ENCODE measurements at places on chromosomes 12 and 14.

DNA sequence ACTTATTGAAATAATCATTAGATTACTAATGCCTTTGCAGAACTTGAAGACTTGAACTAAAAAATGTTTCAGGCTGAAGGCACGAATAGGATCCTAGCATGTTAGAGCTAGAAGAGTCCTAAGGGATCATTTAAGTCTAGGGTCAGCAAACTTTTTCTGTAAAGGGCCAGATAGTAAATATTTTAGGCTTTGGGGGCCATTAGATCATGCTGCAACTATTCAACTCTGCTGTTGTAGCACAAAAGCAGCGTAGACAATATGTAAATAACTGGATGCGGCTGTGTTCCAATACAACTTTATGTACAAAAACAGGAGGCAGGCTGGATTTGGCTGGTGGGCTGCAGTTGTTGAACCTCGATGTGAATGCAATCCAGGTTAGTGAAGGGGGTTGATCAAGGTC is 221.7 kb downstream of the ATP23 start:
- no peak for DNase-seq

GRCh38 chr12:12319451-12320183 is 30.4 kb downstream of the MANSC1 start:
- DNase-seq = no peak

DNA sequence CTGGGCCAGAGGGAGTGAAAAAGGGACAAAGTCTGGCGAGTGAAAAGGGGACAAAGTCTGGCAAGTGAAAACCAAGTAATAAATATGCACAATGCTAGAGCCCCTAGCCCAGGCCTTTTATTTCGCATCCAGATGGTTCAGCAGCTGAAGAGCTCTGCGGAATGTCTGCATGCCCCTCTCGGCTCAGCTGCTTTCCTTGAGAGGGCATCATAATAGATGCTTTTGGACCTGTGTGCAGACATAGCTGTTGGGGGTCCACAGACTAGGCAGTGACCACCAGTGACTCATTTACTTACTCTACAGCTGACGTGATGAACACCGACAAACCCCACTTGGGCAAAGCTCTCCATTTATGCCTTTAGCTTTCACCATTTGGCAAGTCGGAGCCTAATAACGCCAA is 4.3 kb downstream of the NIN start:
- no peak for DNase-seq

- no peak for DNase-seq
Observed at GRCh38 chr14:96067985-96068930, 29.1 kb downstream of the C14orf132 start.

DNA sequence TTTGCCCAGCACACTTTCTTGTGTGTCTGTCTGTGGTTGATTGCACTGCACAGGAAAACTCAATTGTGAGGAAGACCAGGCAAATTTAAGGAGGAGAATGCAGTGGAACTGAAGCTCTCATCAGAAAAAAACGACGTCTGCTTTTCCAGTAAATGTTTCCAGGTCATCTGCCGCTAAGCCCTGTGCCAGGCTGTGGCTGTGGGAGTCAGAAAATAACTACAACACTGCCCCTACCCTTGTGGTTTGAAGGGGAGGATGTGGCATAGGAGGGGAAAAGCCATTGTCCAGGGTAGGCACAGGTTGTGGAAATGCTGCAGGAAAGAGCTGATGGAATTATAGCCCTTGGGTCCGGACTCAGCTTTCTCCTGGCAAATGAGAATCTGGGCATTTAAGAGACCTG is 259.7 kb upstream of the TMEM132C start:
- no peak for DNase-seq

- no peak for DNase-seq
Observed at GRCh38 chr12:11805043-11805442, 155.6 kb downstream of the ETV6 start.

DNA sequence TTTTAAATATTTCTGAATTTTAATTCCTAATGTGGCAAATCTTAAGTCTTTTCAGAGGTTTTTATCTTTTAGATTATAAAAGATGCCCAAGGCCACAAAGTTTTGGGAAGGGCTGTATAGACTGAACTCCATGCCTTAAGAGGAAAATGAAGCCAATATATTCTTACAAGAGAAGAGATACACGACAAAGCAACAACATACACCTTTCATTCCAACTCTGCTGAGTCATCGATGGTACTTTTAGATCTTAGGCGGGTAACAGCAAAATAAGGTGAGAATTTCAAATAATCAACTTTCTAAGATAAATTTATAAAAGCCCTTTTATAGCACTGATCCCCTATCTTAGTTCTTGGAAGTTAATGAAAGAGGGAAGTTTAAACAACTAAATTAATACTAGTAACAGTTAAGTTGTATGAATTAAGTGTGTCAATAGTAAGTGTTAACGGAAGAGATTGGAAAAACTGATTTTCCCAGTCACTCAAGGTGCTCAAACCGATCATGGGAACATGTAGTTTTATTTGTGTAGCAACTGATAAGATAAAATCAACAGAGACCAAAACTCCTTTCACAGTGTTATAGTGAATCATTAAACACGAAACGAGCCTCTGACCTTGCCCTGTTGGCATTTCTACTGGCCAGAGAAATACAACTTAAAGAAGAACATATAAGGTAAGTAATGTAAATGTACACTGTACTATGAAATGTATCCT is 18.8 kb upstream of the PIK3C2G start:
- no peak for DNase-seq

GRCh38 chr12:14691560-14691959 is 4.8 kb downstream of the GUCY2C start:
- no peak for DNase-seq

DNA sequence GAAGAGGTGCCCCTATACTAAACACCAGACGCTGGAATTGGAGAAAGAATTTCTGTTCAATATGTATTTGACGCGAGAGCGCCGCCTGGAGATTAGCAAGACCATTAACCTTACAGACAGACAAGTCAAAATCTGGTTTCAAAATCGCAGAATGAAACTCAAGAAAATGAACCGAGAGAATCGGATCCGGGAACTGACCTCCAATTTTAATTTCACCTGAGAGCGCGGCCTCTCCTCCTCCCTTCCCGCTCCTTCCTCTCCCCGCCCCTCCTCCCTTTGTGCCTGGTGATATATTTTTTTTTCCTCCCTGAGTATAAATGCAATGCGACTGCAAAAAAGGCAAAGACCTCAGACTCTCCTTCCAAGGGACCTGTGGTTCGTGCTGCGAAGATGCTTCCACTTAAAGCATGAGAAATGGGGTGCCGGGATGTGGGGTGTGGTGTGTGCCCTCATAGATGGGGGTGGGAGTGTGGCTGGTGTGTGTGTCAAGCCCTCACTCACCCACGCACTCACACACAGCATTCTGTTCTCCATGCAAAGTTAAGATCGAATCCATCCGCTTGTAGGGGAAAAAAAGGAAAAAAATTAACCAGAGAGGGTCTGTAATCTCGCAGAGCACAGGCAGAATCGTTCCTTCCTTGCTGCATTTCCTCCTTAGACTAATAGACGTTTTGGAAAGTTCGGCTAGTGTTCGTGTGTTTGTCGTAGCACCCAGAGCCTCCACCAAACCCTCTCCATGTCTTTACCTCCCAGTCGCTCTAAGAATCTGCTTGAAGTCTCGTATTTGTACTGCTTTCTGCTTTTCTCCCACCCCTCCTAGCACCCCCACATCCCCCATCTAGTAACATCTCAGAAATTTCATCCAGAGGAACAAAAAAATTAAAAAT is 4.5 kb downstream of the HOXC10 start:
- no peak for DNase-seq

DNA sequence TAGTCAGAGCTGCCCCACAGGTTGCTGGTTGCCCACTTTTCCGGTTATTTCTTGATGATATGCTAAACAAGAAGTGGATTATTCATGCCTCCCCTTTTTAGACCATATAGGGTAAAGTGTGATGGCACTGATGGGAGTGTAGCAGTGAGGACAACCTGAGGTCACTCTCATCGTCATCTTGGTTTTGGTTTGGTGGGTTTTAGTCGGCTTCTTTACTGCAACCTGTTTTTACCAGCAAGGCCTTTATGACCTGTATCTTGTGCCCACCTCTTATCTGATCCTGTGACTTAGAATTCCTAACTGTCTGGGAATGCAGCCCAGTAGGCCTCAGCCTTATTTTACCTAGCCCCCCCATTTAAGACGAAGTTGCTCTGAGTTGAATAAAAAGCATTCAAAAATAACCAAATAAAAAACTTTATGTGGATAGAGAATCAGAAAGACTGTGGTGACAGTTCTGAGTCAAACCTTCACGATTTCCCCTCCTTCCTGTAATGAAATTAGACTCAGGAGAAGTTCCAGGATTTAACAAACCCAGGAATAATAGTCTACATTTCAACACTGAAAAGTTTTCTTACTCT is 144.2 kb downstream of the PAWR start:
- DNase-seq = no peak

DNA sequence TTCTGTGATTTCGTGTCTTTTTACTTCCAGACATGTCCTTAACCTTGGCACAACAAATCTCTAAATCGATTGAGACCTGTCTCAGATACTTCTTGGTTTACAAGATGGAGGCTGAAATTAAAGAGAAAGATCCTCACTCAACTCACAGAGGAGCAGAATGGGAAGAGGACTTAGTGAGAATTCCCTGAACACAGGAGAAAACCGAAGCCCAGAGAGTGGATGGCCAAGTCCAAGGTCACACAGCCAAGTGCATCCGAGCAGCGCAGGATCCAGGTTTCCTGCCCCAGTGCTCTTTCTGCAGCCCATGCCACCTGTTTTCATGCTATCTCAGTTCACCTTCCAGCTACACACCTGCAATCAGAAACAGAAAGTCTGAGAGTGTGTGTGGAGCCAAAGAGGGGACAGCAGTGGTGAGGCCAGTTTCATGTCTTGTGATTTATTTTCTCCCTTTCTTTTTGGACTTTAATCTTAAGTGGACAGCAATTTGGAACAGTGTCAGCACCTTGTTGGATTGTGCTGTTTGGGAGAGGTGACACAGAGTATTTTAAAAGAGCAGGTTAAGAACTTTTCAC is 22.9 kb upstream of the TCL1B start:
- no peak for DNase-seq

DNA sequence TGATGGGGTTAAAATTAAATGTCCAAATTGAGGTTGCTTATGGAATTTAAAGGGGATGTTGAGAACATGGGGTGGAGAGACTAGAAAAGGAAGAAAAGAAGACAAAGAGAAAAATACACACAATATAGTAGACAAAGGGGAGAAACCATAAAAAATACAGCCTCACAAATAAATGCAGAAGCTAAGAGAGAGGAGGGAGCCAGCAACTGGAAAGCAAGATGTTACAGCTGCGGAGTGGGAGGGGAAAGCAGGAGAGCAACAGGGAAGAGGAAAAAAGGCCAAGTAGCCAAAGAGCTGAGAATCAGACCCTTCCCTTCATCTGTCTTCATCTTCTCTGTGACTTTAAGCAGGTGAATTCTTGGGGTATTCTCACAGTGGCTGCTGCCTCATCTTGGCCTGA is 39.7 kb upstream of the SMUG1 start:
- DNase-seq = no peak

- DNase-seq = no peak
Observed at GRCh38 chr14:71529848-71530247, 402.4 kb upstream of the RGS6 start.

- DNase-seq = no peak
Observed at GRCh38 chr14:64235652-64236640, 58.2 kb downstream of the ESR2 start.

DNA sequence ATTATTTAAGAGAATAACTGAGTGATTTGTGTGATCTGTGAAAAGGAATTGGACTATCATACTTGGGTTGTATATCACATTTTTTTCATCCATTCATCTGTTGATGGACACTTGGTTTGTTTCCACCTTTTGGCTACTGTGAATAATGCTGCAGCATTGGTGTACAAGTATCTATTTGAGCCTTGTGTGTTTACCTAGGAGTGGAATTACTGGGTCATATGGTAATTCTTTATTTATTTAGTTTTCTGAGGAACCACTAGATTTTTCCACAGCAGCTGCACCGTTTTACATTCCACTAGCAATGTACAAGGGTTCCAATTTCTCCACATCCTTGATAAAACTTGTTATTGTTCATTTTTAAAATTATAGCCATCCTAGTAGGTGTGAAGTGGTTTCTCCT is 56.1 kb downstream of the APAF1 start:
- no peak for DNase-seq

GRCh38 chr12:77388445-77389265 is 323.3 kb upstream of the E2F7 start:
- no peak for DNase-seq

GRCh38 chr12:99852666-99853065 is 132.1 kb downstream of the ANKS1B start:
- DNase-seq = no peak

DNA sequence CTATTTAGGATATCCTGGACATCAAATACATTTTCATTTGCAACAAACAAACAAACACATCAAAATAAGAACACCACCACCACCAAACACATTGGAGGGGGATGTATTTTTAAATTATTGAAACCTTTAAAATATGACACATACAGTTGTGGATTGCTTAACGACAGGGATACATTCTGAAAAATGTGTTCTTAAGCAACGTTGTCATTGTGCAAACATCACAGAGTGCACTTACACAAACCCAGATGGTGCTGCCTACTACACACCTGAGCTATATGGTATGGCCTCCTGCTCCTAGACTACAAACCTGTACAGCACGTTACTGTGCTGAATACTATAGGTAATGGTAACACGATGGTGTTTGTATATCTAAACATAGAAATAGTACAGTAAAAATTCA is 19.4 kb downstream of the PYGL start:
- DNase-seq = no peak

DNA sequence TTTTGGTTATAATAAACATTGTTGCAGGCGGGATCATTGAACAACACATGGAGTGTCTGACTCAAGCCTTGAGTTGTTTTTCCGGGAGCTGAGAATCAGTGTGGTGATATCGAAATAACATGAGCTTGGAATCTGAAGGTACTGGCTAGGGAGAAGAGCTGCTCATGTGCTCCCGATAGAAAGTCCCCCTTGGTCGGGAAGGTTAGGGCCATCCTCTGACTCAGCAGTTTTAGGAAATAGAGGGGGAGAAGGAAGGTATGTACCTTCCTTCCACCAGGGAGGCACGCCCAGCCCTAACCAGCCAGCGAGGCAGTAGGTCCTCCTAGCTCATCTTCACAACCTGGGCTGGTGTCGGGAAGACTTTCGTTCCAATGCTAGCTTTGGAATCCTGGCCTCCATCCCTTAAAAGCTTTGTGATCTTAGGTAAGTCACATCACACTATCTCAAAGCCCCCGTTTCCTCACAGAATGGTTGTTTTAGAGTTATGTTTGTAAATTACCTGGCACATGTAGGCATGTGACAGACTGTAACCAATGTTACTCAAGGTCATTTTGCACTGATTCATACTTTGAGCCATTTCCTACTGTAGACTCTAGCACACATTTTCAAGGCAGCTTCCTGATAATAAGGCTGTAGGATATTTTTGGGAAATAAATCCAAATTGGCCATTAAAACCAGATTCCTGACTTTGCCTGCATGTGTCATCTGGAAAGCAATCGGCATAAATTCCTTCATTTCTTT is 1.9 kb upstream of the RAB35 start:
- no peak for DNase-seq

- no peak for DNase-seq
Observed at GRCh38 chr12:4894019-4894418, 15.7 kb upstream of the KCNA1 start.

DNA sequence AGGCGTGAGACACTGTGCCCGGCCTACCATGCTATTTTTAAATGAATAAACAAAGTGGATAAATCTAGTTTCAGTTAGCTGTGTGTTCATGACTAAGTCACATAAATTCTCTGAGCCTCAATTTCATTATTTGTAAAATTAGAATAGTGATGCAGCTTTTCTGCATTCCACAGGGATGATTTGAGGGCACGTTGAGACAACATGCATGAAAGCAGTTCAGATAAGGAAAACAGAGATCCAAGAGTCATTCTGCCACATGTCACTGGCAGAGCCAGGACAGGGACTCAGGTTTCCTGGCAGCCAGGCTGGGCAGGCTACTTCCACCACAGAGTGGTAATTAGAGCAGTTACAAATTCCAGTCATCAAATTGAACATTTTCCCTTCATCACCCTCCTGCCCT is 2.9 kb upstream of the PPP4R4 start:
- DNase-seq = no peak

Data from stimulated activated CD4-positive, alpha-beta T cell treated with anti-CD3 and anti-CD28 coated beads, Interleukin-1b, Interleukin-23, amount 100 ng/mL, for 1 hour (primary cell).